ENCODE measurements at places on chromosomes 1 and 21.

GRCh38 chr1:181443231-181443853, 40.0 kb upstream of the CACNA1E start:
- no peak for DNase-seq

DNA sequence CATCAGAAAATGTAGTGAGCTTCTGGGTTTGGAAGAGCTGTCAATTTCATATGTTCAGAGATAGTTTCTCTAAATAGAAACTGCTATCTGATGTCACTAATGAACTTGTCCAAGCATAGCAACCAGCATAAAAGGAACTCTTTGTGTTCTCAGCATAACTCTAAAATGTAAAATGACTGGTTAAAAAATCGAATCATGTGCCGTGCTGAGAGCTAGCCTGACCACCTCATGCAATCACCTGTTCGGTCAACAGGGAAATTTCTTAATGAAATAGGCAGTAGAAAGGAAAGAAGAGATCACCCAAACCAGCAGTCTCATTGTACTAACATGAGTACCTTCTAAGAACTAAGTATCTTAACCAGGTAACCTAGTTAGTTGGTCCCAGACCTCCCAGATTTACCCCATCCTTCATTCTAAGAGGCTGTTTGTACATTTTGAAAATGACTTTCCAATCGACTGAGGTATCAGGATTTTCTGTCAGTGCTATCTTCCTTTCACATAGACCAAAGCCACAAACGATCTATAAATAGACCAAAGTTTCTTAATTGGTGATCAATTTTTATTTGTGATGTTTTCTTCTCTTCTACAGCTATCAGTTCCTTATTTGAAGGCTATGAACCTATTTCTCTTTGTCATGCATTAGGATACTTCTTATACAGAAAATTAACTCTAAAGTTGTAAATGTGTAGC, 147.3 kb downstream of the TLR5 start:
- DNase-seq, result peak; percentile 46

DNA sequence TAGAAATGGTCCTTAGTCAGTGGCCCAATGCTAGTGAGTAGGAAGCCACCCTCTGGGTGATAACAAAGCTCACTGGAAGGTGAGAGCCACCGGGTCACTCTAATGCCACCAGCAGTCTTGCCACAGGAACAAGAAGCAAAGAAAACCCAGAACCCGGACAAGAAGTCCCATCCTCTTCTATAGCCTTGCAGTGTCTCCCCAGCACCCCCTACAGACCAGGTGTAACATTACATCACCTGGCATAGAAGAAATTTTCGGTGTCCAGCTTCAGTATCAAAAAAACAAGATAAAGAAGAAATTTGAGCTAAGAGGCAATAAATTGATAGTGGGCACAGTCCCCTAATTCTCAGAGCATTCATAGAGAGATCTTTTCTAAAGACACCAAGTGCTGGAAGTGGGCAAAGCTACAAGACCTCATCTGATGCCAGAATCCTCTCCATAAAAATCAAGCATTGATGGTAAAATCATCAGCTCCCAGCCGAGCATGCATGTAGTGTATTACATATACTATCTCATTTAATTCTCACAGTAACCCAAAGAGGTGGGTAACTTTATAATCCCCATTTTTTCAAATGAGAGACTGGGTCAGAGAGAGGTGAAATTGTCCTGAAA, 491.0 kb downstream of the MATN1 start:
- no peak for DNase-seq

GRCh38 chr1:184101141-184101540, 49.6 kb downstream of the TSEN15 start:
- peak; percentile 22 for DNase-seq

- DNase-seq, result no peak
Observed at GRCh38 chr1:26535201-26535600, 5.6 kb downstream of the RPS6KA1 start.

- no peak for DNase-seq
Observed at GRCh38 chr1:62012836-62013235, 181.8 kb upstream of the L1TD1 start.

DNA sequence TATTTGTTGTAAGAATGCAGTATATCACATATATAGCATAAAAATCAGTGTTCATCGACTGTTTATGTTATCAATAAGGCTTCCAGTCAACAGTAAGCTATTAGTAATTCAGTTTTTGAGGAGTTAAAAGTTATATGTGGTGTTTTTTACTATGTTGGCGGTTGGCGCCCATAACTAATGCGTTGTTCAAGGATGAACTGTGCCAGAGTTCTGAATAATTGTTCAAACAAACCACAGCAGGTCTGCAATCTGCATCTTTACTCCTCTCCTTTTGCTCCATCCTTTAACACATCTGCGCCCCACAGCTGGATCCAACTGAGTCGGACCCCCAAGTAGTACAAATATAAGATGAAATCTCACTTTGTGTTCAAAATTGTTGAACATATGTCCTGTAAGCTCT, 836.1 kb downstream of the LTN1 start:
- no peak for DNase-seq

DNA sequence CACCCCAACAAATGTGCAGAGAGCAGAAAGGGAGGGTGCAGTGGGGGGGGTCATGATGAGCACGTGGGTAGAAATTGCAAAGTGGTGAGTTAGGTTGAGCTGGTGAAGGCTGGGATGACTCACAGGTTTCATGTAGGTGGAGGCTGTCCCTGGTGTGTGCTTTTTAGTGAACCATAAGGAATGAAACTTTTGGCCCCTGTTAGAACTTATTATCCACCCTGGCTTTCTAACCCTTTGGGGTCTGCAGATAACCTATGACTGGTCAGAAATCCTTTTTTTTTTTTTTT, 46.9 kb downstream of the DOP1B start:
- peak; percentile 57 for DNase-seq

DNA sequence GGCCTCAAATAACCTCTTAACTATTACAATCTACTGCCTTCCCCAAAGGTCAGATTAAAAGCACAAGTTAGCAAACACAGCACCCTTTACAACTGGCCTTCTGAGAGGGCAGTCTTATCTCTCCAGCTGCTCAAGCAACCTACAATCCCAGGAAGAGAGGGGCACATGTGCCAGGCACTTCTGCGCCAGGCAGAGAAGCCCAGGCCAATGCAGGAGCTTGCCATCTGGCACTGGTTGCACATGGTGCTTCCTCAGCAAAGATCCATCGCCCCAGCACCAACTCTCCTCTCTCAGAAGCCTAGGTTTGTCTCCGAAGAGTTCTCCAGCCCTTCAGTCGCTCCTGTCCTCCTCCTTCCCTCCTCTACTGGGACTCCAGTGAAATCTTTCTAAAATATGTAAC, 2.5 kb downstream of the STK40 start:
- no peak for DNase-seq

GRCh38 chr1:23634840-23635651, 56.6 kb upstream of the RPL11 start:
- DNase-seq, result peak; percentile 87

- no peak for DNase-seq
Observed at GRCh38 chr1:10721381-10722321, 74.8 kb downstream of the CASZ1 start.

DNA sequence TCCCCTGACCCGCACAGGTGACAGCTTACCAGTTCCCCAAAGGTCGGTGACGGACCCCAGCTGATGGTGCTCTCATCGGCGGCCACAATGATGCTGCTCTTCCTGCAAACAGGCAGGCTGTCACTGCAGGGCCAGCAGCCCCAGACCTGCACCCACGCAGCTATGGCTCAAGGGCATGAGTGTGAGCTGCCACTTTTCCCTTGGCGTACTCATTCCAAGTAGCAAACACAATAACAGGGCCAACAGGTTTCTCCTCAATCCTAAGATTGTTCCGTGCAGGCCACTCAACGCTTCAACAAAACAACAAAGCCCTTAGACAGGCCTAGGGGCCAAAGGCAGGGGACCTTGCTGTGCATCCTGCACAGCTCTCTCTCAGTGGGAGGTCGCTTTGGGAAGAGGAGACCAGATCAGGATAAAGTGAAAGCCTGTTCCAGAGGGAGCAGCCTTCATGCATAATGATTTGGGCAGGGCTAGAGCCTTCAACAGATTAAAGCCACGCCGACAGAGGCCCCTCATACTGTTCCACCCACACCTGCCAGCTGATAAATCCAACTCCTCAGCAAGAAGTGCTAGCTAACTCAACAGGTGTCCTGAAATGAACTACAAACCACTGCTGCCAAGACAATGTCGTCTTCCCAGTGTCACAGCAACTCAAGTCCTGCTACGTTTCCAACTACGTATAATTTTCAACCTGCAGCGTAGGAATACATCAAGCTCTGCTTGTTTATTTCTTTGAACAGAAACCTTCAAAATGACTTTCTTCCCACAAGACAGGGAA, 27.2 kb downstream of the RCC2 start:
- no peak for DNase-seq

DNA sequence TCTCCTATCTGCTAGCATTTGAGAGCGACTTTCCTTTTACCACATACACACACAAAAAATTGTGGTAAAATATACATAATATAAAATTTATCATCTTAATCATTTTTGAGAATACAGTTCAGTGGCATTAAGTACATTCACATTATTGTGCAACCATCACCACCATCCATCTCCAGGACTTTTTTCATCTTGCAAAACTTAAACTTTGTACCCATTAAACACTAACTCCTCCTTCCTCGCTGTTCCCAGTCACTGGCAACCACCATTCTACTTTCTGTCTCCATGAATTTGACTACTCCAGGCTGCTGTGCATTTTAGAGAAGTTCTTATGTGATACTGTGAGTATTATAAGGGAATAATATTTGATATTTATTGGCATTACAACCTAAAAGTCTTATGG, 181.3 kb downstream of the C1orf21 start:
- DNase-seq, result no peak

- DNase-seq, result no peak
Observed at GRCh38 chr1:53689736-53690326, 49.1 kb downstream of the GLIS1 start.

- DNase-seq, result no peak
Observed at GRCh38 chr1:93882269-93882668, 3.3 kb upstream of the DNTTIP2 start.

GRCh38 chr1:159931101-159931794, 5.9 kb upstream of the TAGLN2 start:
- DNase-seq, result no peak

GRCh38 chr1:227465256-227465655, 98.1 kb upstream of the ZNF678 start:
- DNase-seq, result no peak

- DNase-seq, result no peak
Observed at GRCh38 chr1:172977296-172978017, 73.3 kb downstream of the TNFSF18 start.

GRCh38 chr1:209670441-209671082, 4.7 kb upstream of the G0S2 start:
- no peak for DNase-seq

- no peak for DNase-seq
Observed at GRCh38 chr1:79741720-79742421, 735.3 kb upstream of the ADGRL4 start.

DNA sequence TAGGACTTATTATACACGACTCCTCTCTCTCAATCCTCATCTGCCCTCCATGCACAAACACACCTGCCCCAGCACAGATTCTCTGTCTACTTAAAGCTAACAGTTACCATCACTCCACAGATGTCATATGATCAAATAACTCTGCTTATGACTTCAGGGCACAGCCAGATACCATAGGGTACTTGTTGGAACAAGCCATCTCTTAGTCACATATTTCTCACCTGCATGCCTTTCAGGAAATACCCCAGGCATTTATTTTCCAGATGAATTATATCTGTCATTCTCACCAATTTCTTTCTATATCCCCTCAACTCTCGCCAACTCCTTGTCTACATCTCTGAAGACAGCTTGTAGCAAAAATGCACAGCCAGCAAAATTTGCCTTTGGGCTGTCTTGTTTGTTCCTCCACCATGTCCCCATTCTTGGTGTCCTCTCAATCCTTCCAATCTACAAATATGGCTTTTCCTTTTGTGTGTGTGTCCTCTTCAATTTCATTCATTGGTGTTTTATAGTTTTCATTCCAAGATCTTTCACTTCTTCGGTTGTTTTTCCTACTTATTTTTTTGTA, 353.9 kb upstream of the CAMK1G start:
- DNase-seq, result no peak

DNA sequence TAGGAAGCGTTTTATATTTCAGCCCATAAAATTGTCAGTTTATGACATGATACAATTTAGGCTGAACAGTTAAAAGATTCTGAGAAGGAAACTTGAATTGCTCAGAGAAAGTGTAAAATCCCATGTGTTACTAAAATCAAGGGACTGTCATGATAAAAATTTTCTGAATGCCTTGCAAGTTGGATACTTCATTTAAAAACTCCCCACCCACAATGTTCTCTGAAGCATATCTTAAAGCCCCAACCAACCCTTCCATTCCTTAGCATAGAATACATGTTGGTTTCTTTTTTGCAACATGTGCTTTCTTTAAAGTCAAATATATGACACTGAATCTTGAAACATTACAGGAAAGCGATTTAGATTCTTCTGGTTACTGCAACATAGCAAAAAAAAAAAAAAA, 97.4 kb downstream of the MRPL39 start:
- no peak for DNase-seq

GRCh38 chr1:205319081-205320018, 2.2 kb downstream of the NUAK2 start:
- no peak for DNase-seq

GRCh38 chr21:42219606-42220137, 732 bp downstream of the ABCG1 start:
- DNase-seq, result no peak

Measured in COLO829 (cell line).